ENCODE measurements at places on chromosomes 6 and 20.

GRCh38 chr6:162448294-162448693 lies 279.3 kb downstream of the PRKN start:
- no peak for DNase-seq

GRCh38 chr6:71153755-71154325 lies 134.8 kb upstream of the OGFRL1 start:
- no peak for DNase-seq

DNA sequence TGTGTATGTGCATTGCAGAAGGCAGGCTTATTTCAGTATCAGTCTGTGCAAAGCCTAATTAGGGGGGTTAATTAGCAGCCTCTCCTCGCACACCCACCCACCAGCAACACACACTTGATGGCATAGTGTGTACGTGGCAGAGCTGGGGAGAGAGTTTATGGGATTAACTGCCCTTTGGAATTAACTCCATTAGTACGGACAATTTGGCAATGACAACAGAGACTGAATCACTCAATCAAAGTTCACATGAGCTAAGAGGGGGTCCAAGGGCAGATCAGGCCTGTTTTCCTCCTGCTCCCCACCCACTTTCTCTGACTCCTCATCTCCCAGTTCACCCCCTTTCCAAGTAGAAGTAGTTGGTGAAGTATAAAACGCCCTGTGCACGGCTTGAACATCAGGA lies 69.5 kb downstream of the LRFN2 start:
- DNase-seq = no peak

DNA sequence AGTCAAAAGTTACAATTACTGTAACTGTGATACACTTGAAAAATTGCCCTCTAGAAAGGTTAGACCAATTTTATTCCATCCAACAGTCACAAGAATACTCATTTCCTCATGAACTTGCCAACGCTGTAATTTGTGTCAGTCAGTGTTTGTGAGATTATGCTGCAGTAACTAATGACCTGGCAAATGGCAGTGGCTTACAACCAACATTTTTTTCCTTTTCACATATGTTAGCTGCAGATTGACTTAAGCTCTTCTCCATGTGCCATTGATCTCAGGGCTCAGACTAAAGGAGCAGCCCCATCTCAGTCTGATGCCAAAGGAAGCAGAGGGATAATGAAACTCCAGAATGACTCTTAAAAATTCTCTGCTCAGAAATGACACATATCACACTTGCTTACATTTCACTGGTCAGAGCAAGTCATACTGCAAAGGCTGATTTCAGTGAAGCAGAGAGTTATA lies 92.3 kb upstream of the ELOVL5 start:
- no peak for DNase-seq

GRCh38 chr20:10060226-10060625 lies 25.4 kb downstream of the ANKEF1 start:
- DNase-seq = no peak

GRCh38 chr6:141552031-141552430 lies 580.7 kb upstream of the GJE1 start:
- DNase-seq = no peak
